ENCODE measurements at places on chromosomes 1 and 21.

DNA sequence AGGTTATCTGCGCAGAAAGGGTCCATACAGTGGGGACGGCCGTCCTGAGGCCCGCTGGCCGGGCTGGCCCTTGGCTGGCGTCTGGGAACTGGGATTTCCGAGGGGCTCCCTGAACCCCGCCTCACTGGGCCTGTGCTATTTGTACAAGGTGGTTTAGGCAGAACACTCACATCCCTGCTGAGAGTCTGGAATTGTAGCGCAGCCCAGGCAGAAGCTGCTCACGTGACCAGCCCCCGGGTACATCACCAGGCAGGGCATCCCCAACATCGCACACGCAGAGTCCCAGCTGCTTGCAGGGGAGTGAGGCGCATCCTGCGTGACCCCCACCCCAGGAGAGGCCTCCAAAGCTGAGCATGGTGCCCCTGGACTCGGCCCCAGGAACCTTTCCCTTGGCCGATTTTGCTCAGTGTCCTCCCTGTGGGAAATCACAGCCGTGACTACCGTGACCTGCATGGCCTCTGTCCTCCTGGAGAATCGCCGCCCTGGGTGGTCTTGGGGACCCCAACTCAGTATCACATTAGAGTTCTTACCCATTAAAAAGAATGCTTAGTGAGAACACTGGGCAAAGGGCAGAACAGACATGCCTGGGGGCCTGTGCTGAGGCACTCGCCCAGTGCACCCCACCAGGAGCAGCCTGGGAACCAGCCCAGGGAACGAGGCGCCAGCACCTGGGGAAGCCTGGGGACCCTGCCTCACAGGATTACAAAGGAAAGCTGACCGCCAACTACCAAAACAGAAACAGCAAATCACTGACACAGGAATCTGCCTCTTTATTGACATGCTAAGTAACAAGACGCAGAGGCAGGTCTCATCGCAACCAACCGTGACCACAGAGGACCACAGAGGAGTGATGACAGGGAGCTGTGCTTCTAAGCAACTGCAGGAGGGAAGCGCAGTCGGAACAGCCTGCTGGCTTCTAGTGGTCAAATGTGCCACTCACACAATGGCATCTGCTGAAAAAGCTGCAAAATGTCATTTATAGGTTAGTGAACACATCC lies 33.5 kb downstream of the UBE2G2 start:
- no peak for DNase-seq

- DNase-seq = no peak
Observed at GRCh38 chr1:29641921-29642320, 405.6 kb downstream of the PTPRU start.

GRCh38 chr1:197222025-197222685 lies 45.9 kb upstream of the CRB1 start:
- DNase-seq = no peak

DNA sequence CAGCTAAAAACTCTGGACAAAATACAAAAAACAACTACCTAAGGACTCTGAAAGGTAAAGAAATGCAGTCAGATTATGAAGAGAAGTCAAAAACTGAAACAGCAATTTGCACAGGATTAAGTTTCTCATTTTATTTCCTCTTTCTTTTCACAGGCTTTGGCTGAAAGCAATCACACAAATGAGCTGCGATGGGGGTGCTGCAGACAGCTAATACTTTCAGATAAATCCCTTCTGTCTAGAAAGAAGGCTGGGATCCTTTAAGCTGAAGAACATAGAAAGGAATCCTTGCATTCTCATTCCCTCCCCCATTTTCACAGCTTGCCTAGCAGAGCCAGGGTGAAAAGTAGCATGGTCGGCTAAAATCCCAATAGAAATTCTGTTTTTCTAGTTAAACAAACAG lies 32.0 kb upstream of the PRDX6 start:
- DNase-seq = no peak

GRCh38 chr1:85074365-85074964 lies 26.2 kb upstream of the MCOLN3 start:
- DNase-seq = no peak

DNA sequence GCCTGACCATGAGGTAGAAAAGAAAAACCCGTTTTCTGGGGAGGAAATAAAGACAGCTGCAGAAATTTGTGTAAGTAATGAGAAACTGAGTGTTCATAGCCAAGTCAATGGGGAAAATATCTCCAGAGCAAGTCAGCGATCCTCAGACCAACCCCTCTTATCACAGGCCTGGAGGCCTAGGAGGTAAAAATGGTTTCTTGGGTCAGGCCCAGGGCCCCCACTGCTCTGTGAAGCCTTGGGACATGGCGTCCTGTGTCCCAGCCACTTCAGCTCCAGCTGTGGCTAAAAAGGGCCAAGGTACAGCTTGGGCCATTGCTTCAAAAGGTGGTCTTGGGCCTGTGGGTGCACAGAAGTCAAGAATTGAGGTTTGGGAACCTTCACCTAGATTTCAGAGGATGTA lies 101.0 kb downstream of the NPHS2 start:
- no peak for DNase-seq

GRCh38 chr21:26137379-26138060 lies 33.0 kb downstream of the APP start:
- no peak for DNase-seq

GRCh38 chr1:187641907-187642306 lies 813.2 kb downstream of the PLA2G4A start:
- no peak for DNase-seq

DNA sequence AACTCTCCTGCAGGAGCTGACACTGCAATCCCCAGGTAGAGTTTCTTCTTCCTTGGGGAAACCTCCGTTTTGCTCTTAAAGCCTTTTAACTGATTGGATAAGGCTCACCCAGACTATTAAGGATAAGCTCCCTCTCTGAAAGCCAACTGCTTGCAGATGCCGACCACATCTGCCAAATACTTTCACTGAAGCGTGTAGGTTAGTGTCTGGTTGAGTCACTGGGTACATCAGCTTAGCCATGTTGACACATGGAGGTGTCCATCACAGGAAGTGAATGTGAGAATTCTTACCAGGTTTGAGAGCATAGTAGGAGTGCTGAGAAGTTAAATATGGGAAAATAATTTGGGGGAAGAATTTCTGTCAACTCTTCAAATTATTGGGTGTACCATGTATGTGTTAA lies 202.0 kb downstream of the AJAP1 start:
- no peak for DNase-seq

DNA sequence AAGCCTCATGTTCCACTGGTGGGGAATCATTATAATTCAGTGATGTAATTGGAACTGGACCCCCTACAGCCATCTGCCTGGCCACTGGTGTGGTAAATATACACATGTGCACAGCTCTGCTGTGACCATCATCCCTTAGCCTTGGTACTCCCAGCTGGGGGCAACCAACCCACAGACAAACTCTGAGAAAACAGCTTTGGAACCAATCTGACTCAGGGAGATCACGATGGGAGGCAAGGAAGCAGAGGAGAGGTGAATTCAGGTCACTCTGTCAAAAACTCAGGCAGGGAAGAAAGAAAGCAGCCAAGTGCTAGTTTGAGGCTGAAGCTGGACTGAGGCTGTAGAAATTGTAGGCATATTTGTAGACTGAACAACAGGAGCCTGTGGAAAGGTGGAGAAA lies 197.8 kb upstream of the GALNT2 start:
- DNase-seq = no peak

DNA sequence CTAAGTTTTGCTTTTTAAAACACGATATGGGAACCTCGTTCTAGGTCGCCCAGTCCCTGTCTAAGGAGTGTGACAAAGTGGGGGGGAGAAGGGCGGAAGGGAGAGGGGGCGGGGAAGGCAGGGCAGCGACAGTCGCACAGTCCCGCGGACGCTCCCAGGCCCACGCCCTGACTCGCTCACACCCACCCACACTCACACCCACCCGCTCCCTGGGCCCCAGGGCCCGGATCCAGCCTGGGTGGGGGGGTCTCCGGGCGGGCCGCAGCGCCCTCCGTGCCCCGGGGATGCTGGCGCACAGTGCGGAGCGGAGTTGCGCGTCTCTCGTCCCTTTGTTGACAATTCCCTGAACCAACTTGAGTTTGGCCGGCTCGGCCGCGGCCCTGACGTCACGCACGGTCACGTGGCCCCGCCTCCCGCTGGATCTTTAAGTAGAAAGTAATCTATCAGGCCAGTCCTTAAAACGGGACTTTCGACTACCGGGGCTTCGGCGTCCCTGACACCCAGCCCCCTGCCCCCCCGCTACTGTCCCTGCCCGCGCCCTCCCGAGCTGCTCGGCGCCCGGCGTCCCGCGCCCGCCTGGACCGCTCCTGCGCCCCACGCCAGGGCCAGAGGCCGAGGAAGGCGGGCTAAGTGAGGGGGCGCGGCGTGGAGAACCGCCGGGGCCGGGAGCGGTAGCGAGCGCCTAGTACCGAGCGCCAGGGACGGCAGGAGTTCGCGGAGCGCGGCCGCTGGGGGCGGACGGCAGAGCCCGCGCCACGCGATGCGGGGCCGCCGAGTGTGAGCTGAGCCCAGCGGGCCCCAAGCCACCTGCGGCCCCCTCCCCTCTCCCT lies at the start of gene FOXD3:
Gene FOXD3, plus strand, starts transcription at position 454 of the 830 bp plus-strand sequence. CDS start 492 bp downstream, outside the sequence.
- no peak for DNase-seq

DNA sequence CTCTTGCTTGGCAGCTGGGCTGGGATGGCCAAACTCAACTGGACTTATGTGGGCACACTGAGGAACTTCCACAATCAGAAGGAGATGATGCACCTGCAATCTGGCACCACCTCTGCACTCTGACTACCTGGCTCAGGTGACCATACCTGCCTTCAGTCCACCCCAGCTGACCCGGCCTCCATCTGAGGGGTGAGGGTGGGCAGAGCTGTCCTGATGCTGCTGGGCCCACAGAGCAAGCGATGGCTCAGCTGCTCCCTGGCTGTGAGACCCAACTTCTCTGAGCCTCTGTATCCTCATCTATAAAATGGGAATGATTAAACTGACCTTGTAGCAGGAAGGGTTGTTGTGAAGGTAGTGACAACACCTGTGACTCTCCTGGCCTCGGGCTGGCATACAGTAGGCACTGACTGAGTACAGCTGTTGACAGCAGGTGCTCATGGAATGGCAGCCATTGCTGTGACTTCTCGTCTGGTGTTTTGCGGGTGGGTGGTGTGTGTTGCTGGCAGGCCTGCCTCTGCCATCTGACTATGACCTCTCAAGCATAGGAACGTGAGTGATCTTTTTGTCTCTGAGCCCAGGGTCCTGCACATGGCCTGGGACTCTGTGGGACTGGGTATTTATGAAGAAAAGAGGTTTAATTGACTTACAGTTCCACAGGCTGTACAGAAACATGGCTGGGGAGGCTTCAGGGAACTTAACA lies 438.5 kb downstream of the PTPRU start:
- DNase-seq = no peak

DNA sequence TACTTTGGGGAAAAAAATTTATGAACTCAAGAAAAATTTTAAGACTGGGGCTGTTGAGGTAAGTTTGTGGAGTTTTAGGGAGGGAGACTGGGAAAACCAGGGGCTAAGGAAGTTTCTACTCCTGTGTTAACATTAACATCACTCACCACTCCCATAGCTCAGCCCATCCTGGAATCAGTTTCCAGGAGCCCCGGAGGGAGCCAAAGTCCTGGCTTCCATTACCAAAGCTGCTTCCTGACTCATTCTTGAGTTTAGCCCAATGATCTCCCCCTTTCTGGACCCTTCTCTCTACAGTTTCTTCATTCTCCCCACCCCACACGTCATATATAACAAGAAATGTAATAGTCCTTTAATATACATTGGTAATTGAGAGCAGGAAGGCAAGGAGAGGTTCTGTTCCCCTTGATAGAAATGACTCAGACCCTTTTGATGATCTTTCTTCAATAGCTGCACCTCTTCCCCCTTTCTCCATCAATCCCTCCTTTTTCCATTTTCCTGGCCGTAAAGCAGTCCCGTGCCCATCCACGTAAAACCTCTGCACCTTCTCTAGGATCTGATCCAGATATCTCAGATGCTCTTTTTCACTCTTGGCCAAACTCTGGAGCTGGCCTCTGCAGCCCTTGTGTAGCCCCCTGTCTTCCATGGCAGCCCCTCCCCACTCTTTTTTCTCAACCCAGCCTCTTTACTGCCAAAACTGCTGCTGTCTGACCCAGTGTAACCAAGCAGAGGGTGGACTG lies 4.6 kb upstream of the PIAS3 start:
- no peak for DNase-seq

DNA sequence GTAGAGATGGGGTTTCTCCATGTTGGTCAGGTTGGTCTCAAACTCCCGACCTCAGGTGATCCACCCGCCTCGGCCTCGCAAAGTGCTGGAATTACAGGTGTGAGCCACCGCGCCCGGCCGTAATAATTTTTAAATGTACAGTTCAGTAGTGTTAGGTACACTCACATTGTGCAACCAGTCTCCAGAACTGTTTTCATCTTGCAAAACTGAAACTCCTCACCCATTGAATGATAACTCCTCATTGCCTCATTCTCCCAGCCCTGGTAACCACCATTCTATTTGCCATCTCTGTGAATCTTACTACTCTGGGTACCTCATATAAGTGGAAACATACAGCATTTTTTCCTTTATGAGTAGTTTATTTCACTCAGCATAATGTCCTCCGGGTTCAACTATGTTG lies 3.4 kb downstream of the NLRP3 start:
- no peak for DNase-seq

GRCh38 chr1:61593331-61593730 lies 131.6 kb downstream of the TM2D1 start:
- no peak for DNase-seq

DNA sequence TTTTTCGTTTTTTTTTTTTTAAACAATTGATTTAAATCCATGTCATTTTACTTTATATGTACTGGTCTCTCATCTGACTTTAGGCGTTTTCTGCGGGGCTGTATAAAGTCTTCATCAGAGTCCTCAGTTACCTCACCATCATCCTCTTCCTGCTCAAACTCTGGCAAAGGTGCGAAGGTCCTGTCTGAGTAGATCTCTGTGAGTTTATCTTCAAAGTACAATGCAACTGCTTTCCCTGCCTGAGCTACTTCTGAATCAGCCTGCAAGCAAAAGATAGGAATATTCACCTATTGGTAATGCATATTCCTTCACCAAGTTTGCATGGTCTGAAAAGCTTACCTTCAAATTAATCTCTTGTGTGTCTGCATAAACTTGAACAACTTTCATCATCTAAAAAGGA lies 113.4 kb downstream of the TRIM33 start:
- DNase-seq = no peak

GRCh38 chr1:125086611-125087010 lies 3901.8 kb downstream of the SRGAP2C start:
- no peak for DNase-seq

DNA sequence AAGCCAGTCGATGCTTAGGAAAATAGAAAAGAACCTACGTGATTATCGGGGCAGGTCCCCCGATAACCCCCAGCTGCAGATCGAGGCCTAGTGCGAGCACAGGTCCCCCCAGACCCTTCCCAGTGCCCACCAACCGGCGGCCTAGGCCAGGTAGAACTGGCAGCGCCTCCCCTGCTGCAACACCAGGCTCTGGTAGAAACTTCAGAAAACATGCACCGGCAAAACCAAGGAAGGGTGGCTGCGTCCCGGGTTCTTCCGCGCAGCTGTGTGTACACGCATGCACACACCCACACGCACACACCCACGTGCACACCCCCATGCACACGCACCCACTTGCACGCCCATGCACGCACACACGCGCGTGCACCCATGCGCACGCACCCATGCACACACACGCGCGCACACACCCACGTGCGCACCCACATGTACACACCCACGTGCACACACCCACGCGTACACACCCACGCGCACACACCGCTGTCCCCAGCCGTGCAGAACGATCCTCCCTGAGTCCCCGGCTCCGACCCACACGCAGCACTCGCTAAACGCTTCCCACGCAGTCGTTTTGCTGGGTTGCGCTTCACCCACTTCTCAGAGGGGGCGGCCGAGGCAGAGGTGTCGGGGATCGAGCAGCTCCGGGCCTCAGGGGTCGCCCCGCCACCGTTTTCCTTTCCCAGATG lies 5.2 kb downstream of the TSPEAR start:
- no peak for DNase-seq

- peak; percentile 40 for DNase-seq
Observed at GRCh38 chr21:36288651-36289243, 31.2 kb upstream of the MORC3 start.

- DNase-seq = no peak
Observed at GRCh38 chr1:54273092-54273794, 73.3 kb downstream of the MRPL37 start.

Data from T-helper 1 cell (primary cell).